ENCODE measurements at places on chromosomes 1 and 21. TPM values are rescaled to one million over a fixed set of nuclear protein-coding genes. Genes with fewer than 3 reads are reported as not detected.

The SLC1A7 gene
- 0.04 TPM for total RNA-seq

The EXTL2 gene
- total RNA-seq, result 7.8 TPM

The GPX7 gene
- not detected for total RNA-seq

The C1orf56 gene
- total RNA-seq, result 5.6 TPM

The C1orf141 gene
- not detected for total RNA-seq

The MX1 gene
- total RNA-seq, result 2.2 TPM

The ALX3 gene
- not detected for total RNA-seq

The PLD5 gene
- 2.4 TPM for total RNA-seq

The GNAT2 gene
- 0.08 TPM for total RNA-seq

The FOXO6 gene
- total RNA-seq, result 0.46 TPM

The FYB2 gene
- total RNA-seq, result not detected

The JAM2 gene
- 0.06 TPM for total RNA-seq

The LRRC38 gene
- 0.06 TPM for total RNA-seq

The COA7 gene
- total RNA-seq, result 29.4 TPM

The OPRD1 gene
- 0.01 TPM for total RNA-seq

The RBM34 gene
- 80.7 TPM for total RNA-seq

The OR2T33 gene
- not detected for total RNA-seq

The ERO1B gene
- total RNA-seq, result 3.0 TPM

The NECTIN4 gene
- total RNA-seq, result 1.6 TPM

The PSRC1 gene
- 22.7 TPM for total RNA-seq

The C8A gene
- not detected for total RNA-seq

The OR2T29 gene
- total RNA-seq, result not detected

The CD164L2 gene
- not detected for total RNA-seq

The LCE2C gene
- not detected for total RNA-seq

The CASP9 gene
- 5.9 TPM for total RNA-seq

All from A549 treated with dexamethasone at 1 μM for 4 hours (cell line).